Activated T-cell treated with anti-CD3 and anti-CD28 coated beads for 4 hours (primary cell): ENCODE measurements at places on chromosomes 1 and 21.

DNA sequence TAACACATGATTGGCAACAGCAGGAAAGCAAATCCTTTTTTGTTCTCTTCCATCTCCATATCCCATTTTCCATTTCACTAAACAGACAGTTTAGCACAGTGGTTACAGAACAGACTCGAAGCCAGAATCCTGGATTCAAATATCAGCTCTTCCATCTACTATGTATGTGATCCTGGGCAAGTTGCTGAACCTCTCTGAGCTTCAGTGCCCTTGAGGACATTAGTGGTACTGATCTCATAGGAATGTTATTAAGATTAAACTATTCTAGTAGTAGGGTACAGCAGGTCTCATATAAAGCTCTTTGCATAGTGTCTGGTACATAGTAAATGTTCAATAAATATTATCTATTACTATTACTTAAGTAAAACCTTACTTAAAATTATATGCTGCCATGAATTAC is 13.8 kb upstream of the HHIPL2 start:
- DNase-seq = no peak

- no peak for DNase-seq
Measured at GRCh38 chr1:115448282-115449044, 110.4 kb upstream of the NGF start.

DNA sequence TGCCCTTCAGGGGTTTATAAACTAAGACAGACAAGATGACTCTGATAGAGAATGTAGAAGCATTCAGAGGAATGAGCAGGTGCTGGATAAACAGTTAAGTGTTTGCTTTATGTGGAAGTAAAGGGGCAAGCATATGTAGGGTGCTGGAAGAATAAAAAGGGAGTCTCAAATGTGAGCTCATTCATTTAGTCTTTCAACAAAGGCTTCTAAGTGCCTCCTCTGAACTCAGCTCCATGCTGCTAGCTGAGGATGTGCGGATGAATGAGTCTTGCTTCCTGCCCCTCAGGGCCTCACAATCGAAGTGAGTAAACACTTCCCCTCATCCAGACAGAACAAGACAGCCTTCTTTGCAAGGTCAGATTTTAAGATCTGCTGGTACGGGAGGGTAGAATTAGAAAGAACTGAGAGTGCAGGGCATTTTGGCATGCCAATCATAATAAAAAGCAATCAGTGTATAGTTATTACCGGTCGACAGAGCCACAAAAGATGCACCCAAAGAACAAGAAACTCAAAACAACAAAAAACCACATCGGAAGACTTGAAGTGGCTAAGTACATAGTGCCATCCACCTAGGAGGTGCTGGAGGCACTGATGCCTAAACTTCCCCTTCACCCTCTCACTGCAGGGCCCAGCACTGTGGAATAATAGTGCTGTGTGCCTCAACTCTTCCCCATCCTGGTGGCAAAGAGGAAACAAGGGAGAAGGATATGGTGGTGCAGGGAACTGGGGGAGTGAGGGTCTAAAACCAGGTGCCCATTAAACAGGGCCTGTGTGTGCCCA is 69.8 kb downstream of the TNR start:
- no peak for DNase-seq

- DNase-seq = no peak
Measured at GRCh38 chr21:15894596-15894995, 164.8 kb downstream of the USP25 start.

- no peak for DNase-seq
Measured at GRCh38 chr1:40794974-40795715, 11.6 kb downstream of the KCNQ4 start.

DNA sequence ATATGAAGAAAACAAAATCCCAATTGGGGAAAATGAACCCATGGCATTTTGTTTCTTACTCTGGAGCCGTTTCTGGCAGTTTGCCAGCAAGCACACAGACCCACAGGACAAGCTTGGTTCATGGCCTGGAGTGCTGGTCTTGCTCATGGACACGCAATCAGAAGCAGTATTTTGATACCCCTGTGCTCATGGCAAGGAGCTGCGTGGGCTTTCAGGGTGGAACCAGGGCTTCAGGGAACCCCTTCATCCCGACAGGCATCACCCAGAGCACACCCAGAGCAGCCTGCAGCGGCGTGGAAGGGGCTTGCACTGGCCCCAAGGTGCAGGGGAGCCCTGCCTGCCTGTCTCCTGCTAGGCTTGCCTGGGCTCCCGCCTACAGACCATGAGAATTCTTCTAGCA is 45.4 kb upstream of the PCBP3 start:
- no peak for DNase-seq

DNA sequence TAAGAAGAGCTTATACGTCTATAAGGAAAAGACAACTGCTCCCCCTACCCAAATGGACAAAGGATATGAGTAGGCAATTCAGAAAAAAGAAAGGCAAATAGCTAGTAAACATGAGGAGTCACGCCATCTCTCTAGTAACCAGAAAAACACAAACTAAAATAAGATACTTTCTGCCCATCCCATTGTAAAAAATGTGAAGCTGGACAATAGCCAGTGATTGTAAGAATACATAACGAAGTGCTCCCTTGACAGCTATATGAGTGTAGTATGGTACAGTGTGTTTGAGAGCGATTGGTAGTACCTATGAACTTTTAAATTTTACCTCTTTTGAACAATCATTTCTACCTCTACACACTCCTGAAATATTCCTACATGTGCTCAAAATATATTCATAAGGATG is 7.5 kb upstream of the GJA8 start:
- DNase-seq = no peak

- DNase-seq = peak; percentile 44
Measured at GRCh38 chr1:7680207-7680954, 90.7 kb upstream of the VAMP3 start.

GRCh38 chr1:98523256-98523655 is 138.3 kb upstream of the SNX7 start:
- DNase-seq = no peak

DNA sequence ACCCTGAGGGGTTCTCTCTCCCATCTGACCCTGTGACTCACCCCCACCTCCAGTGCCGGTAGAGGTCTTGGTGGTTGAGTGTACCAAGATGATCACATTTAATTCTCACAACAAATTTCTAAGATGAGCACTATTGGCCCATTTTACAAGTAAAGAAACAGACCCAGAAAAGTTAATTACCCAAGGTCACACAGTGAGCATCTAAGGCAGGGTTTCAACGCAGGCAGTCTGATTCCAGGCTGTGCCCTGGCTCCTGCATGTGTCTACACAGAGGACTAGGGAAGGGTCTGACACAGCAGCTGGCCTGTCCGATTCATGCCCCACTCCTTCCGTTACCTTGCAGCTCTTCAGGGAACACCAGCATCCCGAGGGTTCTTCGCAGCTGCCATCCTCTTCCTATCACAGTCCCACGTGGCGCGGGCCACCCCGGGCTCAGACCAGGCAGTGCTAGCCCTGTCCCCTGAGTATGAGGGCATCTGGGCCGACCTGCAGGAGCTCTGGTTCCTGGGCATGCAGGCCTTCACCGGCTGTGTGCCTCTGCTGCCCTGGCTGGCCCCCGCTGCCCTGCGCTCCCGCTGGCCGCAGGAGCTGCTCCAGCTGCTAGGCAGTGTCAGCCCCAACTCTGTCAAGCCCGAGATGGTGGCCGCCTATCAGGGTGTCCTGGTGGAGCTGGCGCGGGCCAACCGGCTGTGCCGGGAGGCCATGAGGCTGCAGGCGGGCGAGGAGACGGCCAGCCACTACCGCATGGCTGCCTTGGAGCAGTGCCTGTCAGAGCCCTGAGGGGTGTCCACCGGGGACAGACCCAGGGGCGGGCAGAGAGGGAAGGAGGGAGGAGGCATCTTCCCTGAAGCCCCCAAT is 7.5 kb downstream of the NCDN start:
- DNase-seq = no peak

DNA sequence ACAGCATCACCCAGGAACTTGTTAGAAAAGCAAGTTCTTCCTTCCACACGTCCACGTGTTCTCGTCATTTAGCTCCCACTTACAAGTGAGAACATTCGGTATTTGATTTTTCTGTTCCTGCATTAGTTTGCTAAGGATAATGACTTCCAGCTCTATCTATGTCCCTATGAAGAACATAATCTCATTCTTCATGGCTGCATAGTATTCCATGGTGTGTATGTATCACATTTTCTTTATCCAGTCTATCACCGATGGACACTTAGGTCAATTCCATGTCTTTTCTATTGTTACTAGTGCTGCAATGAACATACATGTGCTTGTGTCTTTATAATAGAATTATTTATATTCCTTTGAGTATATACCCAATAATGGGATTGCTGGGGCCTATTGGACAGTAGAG is 368.7 kb upstream of the RUNX1 start:
- DNase-seq = no peak

DNA sequence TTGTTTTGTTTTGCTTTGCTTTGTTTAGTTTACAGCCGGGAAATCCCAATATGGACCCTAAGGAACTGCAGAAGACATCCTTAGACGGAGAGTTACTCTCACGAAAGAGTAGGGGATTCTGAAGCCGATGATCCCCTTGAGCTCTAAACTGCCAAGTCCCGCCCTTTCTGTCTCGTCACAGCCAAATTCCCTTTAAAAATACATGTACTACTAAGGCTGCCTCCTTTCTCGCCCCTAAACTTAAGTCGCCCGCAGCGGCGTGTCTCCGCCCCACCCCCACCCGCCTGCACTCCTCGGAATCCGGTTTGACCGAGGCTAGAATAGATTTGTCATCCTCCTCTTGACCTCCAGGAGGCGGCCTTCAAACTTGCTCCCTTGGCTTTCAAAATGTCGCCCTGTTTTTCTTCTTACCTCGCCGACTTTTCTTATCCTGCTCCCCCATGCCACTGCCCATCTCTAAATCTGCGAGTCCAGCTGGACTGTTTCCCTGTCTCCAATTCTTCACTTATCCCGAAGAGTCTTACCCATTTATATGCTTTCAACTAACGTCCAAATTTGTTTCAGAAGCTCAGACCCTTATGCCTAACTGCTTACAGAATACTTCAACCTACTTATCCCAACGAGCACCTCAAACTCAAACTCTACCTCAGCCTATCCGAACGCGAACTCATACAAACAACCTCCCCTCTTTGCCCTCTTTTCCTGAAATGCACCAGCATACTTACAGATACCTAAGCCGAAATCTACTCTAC is 10.9 kb upstream of the BOLA1 start:
- peak; percentile 57 for DNase-seq

DNA sequence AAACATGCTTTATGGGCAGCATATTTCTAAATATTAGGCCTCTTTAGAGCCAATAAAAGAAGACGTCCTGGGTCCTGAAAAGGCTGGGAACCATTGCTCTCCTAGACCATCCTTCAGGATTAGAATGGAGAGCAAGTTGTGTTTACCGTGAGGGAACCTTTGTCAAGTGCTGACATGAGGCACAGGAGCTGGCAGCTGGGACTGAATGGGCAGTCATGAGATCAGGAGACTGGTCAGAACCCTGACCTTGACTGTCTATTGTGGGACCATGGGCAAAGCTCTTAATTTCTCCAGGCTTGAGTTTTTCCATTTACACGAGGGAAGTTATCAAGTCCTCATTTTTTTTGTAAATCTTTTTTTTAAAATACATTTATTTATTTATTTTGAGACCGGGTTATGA is 5.2 kb downstream of the PFKFB2 start:
- no peak for DNase-seq

DNA sequence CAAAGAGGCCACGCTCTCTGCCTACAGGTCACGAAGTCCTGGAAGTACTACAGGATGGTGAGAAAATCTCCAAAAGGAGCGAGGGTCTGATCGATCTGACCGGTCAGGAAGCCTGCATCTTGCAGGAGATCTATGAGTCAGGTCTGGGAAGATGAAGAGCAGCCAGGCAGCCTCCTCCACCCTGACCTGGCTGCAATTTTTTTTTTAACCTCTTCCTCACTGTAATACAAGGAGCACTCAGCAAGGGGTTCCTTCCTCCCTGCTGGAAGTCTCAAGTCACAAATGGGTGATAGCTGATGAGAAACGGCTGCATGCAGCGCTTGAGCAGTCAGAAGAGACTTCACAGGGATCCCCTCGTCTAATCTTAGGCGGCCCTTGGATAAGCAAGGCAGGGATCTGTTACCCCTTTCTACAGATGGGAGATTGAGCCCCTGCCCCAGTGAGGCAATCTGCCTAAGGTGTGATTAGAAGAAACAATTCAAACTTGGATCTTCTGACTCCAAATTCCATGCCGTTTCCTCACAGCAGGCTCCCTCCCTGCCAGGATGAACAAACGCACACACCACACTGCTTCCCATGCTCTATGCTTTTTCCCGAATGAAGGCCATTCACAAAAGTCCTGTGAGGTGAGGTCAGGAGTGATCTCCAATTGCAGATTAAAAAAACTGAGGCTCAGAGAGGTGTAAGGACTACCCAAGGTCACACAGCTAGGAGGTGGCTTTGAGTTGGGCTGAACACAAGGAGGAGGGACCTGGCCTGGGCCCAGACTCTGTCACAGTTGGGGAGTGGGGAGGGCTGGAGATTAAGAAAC is 48.3 kb downstream of the ECE1 start:
- DNase-seq = no peak

DNA sequence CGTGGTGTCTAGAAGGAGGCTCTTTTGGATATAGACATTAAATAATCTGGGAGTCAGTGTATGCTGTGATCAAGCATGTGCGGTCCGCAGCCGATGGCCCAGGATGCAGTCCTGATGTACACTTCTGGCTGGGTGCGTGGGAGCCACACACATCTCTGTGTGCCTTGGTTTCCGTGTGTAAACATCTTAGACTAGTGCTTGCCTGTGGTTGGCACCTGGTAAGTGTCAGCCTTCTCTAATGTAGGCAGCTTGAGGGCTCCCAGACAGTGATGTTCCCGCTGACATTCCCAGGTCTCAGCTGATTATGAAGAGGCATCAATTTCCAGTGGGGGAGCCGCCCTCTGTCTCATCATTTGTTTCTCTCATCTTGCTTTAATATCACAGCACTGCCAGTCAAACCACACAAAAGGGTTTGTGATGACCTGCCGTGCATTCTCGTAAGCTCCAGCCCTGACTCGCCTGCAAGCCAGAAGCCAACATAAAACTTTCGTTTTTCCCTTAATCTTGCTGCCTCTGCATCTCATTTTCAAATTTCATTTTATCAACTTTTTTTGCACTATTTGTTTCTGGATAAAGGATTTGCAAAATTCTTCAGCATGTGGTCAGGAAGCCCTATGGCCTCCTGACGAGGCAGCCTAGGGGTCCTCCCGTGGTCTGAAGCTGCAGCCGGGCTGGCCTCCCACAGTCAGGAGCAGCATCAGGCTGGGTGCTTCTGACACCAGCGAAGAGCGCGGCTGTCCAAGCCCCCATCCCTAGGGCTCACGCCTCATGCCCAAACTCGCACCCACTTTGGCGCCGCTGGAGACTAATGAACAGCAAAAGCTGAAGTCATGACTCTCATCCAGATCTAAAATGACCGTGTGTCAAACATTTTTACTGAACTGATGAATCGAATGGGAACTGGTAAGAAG is 28.1 kb downstream of the PDE9A start:
- no peak for DNase-seq

- no peak for DNase-seq
Measured at GRCh38 chr1:199858856-199859255, 168.7 kb upstream of the NR5A2 start.
